ENCODE measurements at places on chromosomes 7 and 10.

DNA sequence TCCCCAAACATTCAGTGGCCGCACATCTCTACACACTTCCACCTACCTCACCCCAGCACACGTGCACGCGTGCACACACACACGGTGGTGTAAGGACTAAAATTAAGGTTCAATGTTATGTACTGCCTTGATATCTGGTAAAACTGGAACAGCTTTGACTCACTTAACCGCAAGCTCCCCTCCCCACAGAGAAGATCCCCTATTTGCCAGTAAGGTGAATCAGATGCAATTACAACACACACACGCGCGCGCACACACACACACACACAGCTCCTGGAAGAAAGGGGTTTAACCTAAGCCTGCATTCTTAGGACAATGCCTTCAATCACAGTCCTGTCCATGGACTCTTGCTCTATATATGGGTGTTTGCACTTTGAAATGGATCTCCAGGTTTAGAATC, 25.5 kb upstream of the VPS41 start:
- no peak for DNase-seq

- peak; percentile 29 for DNase-seq
These were observed 17.1 kb downstream of the ZNF485 start for GRCh38 chr10:43623351-43623750.

DNA sequence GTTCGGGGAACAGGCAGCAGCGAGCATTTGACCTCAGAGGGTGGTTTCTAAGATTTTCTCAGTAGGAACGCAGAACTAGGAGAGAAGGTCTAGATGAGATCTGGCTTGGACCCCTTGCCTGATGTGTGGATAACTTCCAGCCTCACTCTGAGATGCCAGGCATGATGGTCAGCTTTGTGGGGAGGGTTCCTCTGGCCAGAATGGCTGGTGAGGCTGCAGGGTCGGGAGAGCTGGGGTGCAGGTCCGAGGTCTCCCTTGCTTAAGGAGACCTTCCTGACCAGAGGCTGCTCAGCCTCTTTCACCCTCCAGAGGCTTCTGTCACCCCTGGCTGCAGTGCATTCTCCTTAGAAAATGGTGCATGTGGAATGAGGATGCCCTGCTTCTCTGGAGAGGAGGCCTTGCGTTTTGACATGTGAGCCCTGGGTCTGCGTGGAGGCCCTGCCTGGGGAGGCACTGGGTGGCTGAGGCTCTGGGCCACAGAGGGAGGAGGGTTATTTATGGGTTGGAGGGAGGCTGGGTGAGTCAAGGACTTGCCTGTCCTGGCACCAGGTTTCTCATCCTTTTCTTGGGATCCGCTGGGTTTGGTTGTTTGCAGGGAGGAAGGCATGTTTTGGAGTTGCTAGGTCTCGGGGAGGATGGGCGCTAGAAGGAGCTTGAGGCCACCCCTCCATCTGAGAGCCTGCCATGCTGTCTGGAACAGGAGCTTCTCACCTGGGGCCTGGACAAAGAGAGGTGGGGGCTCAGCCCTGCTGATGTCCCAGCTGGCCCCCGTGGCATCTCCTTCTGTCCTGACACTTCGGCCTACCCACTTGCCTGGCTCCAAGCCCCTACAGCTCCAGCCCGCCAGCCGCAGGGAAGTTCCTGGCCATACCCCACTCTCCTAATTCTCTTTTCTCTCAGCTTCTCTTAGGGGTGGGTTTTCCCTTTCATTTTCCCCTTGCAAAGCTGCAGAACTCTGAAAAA, 3.9 kb downstream of the FAM241B start:
- DNase-seq: no peak

- no peak for DNase-seq
These were observed 118.8 kb upstream of the SFMBT2 start for GRCh38 chr10:7529638-7530037.

GRCh38 chr10:12414278-12414989, 65.1 kb downstream of the CAMK1D start:
- DNase-seq: no peak

DNA sequence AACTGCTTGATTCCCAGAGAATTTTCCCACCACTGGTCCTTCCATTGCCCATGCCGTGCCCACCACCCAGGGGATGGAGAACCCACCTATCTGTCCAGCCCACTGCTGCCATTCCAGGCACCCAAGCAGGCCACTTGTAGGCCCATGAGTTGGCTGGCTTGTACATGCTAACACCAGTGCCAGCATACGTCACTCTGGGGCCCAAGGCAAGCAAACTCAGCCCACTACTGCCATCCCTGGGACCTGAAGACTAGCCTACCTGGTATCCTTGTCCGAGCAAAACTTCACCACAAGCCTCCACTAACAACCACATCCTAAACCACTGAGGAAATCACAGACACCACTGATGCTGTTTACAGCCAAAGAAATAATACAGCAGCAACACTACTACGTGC, 44.7 kb upstream of the CDK6 start:
- DNase-seq: no peak

GRCh38 chr10:44636625-44637024, 251.7 kb upstream of the CXCL12 start:
- DNase-seq: no peak

GRCh38 chr10:131776496-131776895, 124.3 kb upstream of the PPP2R2D start:
- DNase-seq: no peak

GRCh38 chr10:1858048-1858447, 120.7 kb upstream of the ADARB2 start:
- no peak for DNase-seq

DNA sequence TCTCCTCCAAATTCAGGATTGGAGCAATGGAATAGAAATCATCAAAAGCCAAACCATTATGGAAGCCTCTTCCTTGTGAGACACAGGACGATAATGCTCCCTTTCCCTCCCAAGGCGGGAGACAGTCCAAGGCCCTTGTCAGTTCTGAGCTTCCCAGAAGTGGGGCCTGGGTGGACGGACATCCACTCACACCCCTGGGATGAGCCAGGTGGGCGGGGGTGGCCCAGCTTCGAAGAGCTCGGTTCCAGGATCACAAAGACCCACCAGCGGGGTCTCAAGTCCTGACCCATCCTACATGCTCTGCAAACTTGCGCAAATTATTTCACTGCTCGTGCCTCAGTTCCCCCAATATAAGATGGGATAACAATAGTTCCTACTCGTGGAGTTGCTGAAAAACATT, 10.1 kb upstream of the FOXL3 start:
- DNase-seq: no peak

DNA sequence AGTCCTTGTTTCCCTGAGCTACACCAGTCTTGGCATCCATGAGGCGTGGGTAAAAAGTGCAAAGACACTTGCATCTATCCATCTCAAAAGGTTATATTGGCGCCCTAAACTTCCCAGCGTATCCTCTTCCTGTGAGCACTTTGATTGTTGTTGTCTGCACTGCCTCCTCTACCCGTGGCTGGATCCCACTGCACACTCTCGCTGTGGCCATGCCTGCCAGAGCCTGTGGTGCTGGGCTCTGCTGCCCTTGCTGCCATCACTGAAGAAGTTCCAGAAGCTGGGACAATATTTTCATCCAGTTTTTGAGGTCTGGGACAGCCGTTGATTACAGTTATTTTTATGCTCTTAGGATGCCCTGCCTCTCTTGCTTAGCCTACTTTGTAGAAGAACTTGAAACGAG, 85.3 kb upstream of the PCGF5 start:
- DNase-seq: no peak

GRCh38 chr7:15989194-15989593, 302.7 kb upstream of the MEOX2 start:
- DNase-seq: no peak

DNA sequence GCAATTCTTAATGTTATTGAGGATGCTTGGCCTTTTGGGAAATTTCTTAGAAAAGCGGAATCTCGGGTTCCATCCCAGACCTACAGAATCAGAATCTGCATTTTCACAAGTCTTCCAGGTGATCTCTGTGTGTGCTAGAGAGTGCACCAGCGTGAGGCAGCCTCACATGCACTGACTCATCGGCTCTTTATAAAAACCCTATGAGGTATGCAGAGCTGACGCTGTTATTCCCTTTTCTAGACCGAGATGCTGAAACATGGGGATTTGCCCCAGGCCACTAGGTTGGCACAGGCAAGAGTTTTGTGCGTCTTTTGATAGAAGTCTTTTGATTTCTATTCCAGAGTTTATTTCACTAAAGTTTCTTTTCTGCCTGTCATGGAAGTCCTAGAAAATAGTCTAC, 61.2 kb downstream of the CDCA7L start:
- no peak for DNase-seq

- DNase-seq: no peak
These were observed 3.6 kb downstream of the PCBD1 start for GRCh38 chr10:70884741-70885140.

DNA sequence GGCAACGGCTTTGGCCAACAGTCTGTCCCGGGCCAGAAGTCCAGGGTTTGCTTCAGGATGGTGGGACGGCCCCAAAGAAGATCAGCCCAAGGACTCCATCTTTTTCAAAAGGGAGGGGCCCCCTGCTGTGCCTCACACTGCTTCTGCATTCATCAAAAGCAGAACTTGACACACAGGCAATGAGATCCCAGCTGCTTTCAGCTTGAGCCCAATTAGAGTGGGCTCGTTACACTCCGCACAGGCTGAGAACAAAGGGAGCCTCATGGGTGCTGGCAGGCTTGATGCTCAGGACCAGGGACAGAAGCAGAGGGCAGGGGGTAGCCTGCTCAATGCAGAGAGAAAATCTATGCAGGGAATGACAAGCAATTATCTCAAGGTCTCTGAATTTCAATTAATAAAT, 45.5 kb downstream of the VOPP1 start:
- no peak for DNase-seq

DNA sequence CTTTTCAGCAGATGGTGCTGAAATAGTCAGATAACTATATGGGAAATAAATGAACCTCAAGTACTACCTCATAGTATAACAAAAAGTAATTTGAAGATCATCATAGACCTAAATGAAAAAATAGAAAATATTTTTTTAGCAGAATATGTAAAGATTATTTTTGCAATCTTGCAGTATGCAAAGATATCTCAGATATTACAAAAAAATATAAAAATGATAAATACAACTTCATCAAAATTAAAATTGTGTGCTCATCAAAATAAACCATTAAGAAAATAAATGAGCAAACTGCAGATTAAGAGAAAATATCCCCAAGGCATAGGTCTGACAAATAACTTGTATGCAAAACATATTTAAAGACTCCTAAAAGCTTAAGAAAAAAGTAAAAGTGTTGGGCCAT, 83.4 kb upstream of the KCND2 start:
- no peak for DNase-seq

DNA sequence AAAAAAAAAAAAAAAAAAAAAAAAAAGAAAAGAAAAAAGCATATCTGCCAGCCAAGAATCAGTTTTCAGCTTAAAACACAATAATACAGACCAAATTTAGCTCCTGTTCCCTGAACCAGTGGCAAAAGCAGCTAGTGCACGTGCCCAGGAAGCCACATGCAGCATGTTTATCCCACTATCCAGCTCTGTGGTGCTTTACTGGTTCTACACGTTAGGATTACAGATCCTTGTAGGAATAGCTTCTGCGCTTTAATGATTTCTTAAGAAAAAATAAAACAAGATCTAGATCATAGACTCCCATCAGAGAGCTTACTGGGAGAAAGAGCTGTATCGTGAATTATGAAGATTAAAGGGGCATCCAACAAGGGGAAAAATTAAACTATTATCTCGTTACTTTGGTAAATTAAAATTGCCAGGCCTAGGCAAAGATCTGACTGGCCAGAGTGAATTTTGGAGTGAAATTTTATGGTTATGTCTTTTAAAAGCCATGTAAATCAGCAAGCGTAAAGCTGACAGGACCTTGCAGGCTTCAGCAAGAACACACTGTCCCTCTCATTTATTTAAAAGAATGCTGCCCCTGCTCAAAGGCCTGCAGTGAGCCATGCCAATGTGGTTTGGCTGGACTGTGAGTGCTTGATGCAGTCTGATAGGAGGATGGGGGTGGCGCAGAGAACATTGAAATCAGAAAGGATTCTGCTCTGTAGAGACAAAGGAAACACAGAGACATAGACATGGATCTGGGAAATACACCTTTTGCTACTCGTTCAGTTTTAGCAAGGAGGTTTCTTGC, 177.3 kb upstream of the PHYHIPL start:
- DNase-seq: no peak

DNA sequence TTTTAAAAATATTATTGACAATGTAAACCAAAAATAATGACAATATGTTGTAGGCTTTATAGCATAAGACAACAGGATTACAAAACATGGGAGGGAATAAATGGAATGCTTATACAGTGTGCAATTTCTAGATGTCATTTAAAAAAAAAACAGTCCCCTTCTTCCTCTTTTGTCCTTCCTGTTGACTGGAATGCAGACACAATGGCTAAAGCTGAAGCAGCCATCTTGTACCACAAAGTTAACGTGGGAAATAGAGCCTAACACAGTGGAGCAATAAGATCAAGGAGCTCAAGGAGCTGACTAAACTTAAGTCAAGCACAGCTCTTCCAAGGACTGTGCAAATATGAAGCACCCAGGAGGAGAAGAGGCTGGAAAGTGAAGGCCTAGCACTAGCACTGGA, 208.1 kb downstream of the ARHGAP12 start:
- DNase-seq: no peak

DNA sequence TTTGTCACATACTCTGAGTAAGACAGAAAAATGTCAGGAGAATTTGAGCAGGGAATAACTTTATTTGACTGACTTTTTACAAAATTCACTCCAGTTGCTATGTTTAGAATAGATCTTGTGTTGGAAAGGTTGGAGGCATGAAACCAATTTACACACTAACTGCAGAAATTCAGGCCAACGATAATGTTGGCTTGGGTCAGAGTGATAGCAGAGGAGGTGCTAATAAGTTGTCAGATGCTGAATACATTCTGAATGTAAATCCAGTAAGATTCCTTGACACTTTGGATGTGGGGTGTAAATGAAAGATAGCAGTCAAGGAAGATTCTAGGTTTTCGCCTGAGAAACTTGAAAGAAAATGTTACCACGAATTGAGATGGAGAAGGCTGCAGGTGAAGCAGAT, 502.5 kb upstream of the GHITM start:
- DNase-seq: no peak

DNA sequence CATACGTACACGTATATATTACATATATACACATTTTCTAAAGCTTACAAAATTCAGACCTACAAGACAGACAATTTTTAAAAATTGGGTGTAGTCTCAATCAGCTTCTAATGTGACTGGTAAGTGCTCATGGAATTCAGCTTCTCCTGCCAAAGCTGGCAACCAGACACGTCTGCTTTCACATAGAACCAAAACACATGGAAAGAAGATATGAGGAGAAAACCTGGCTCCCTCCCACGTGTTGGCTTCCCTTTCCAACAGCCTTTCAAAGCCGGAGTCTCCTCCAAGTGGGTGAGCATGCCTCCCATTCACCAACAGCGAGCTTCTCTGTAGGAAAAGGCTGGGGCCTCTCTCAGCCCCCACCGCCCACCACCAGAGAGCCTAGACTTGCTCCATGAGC, 33.4 kb downstream of the CDCA7L start:
- DNase-seq: no peak

- DNase-seq: no peak
These were observed 84.1 kb upstream of the CXCL12 start for GRCh38 chr10:44468965-44469364.

GRCh38 chr7:7921830-7922229, 46.8 kb upstream of the GLCCI1 start:
- no peak for DNase-seq

GRCh38 chr10:97916586-97916985, 66.9 kb downstream of the GOLGA7B start:
- no peak for DNase-seq

GRCh38 chr10:86330778-86331763, 35.5 kb downstream of the GRID1 start:
- DNase-seq: no peak

Data from CD4-positive, alpha-beta T cell treated with Interleukin-2 at 100 ng/mL for 4 hours (primary cell).